ENCODE measurements at places on chromosomes 5 and 9.

DNA sequence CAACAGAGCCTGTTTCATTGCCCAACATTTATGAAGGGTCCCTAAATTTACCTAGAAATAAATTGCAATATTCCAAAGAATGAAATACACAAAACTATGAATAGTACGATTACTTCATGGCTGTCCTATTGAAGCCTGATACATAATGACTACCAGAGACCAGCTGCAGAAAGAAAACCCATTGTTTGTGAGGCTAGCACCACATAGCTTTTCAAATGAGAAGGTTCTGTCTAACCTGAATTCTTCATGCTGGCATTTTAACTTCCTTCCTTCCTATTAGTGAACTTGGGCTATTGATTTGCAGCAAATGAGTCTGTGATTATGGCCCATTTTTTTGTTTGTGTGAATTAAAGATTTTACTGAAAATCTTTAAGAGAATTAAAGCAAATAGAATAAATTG, 47.3 kb downstream of the MEGF10 start:
- no peak for DNase-seq

DNA sequence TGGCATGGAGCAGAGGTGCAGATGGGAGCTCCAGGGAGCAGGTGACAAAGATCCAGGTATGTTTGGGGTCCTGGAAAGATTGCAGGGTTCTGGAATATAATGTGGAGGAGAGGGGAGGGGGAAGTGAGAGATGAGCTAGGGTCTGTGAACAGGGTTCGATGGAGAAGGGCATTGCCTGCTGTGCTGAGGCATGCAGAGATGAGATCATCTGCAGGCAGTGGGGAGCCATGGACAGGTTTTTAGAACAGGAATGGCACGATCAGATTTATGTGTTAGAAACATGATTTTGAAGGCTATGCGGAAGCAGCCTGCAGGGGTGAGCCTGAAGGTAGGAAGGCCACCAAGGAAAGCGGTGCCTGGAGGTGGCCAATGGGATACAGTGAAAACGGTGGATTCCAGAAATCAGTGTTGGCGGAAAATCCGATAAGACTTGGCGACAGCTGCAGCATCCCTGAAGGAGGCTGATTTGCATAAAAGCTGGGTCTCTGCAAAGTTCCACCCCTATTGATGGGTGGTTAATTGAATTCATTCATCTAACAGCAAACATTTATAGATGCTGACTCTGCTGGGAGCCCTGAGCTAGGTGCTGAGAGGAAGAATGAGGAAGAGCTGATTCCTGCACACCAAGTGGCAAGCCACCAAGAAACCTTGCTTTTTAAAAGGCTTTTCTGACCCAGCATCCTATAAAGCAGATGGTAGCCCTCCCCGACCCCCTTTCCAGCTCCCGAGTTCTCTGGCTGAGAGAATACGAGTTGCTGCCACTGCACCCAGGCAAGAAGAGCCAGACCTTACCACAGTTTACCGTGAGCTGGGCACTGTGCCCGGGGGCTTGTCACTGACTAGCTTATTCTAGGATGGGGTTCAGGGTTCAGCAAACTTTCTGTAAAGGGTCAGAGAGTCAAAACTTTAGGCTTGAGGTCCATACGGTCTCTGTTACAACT, 139.2 kb upstream of the SMIM23 start:
- DNase-seq, result no peak

- no peak for DNase-seq
Observed at GRCh38 chr9:2255128-2255527, 240.0 kb downstream of the SMARCA2 start.

- no peak for DNase-seq
Observed at GRCh38 chr9:99623780-99624364, 197.8 kb upstream of the NR4A3 start.

- DNase-seq, result no peak
Observed at GRCh38 chr9:93100276-93100636, 4.2 kb downstream of the CARD19 start.

- DNase-seq, result peak; percentile 81
Observed at GRCh38 chr9:128203707-128204551, 750 bp downstream of the DNM1 start.

DNA sequence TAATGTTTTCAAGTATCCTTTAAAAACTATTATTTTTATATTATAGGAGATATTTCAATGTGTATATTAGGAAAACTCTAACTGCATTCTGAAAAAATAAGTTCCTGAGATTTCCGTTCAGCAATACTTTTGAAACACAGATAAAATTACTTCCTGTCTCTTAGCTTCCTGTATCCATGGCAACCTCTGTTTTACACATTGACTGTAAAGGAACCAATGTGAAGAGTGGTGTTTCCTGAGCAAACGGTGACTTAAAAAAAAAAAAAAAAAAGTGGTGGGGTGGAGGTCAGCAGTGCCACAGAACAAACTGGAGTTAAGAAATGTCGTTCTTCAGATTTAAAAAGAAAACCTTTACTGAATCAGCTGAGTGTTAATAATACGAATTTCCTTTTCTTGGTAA, at the start of gene LRRC70:
Gene LRRC70, plus strand, starts transcription at position 280 of the 400 bp plus-strand sequence. CDS start 620 bp downstream, outside the sequence.
- no peak for DNase-seq

DNA sequence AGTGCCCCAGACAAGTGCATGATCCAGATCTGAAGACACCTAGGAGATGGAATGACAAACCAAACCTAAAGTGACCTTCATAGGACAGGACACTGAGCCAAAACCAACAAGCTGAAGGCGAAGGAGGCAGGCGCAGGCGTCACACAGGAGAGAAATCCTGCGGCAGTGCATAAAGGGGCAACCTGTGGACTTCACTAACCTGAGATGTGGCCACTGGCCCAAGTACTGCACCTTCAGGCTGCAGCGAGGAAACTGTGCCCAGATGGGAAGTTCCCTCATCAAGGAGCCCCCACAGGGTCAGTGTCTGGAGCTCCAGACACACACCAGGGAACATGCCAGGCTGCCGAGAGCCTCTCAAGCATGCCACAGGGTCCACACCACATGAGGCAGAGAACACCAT, 3.7 kb downstream of the IPPK start:
- DNase-seq, result no peak

GRCh38 chr9:113687680-113688371, 188.3 kb upstream of the ZNF618 start:
- DNase-seq, result no peak

DNA sequence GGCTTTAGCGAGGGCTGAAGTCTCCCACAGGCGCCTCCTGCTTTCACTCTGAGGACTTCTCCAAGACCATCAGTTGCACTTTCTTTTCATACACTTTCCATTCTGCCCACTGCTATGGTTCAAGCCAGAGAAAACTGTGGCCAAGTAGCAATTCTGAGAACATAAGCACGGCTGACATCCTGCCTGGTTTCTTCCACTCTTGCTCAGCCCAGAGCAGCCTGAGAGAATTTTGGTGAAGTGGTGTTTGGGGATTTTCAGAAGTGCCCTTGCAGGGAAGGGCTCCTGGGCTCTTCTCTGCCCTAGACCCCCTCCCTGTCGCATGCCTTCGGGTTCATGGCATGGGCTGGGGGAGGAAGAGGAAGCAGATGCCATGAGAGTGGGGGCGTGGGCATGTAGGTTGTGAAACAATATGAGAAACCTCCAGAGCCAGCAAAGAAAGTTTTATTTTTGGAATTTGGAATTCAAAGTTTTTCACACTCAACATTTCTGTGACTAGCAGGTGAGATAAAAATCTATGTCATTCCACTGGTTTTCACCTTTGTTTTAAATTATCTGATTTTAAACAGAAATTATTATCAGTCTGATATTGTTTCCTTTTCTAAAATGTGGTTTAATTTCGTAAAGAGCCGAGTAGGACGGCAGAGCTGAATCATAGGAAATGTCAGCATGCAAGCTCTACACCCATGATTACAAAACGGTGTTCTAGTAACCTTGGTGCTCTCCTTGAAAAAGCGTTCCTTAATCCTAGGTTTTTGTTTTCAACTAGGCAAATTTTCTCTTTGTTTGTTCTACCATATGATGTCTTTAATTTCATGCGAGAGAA, 27.8 kb upstream of the TNFSF8 start:
- no peak for DNase-seq

- DNase-seq, result no peak
Observed at GRCh38 chr5:9421884-9422283, 124.0 kb downstream of the SEMA5A start.

- no peak for DNase-seq
Observed at GRCh38 chr9:110807956-110808598, 139.5 kb downstream of the MUSK start.

- DNase-seq, result no peak
Observed at GRCh38 chr9:116942593-116943061, 255.5 kb downstream of the TRIM32 start.

DNA sequence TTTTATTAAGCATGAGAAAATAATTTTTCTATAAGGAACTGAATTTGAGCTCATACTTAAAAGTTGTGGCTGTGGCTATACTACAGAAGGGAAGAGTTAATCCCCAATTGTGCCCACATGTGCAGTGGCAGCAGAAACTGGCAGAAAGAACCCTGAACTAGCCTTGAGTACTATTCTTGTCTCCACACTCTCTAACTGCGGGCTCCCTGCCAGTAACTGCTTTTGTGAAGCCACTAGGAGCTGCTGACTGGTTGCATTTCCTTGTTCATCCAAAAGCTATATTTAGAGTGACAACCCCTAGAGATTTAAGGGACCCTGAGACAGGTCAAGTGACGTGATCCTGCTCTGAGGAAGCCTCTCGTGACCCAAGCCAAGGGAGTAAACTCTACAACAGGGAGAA, 238.6 kb downstream of the ELAVL2 start:
- DNase-seq, result peak; percentile 61

- no peak for DNase-seq
Observed at GRCh38 chr5:61167382-61167781, 5.1 kb upstream of the SMIM15 start.

GRCh38 chr5:11261241-11261640, 500.2 kb upstream of the DAP start:
- DNase-seq, result no peak

DNA sequence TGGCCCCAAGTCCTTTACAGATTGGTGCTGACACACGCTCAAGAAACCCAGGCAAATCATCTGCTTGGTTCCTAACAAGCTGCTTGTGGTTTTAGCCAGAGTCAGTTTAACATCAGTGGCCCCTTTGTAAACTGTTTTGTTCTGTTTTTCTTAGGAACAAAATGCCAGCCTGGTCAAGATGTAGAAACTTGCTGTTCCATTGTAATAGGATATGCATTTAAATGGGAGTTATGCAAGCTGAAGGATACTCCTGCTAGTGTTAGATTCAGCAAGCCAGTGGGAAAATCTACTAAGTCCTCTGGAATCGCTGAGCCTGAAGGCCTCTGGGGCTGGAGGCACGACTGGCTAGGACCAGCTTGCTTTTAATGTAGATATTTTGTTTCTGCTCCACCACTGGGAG, 391.1 kb downstream of the TLE4 start:
- DNase-seq, result no peak

DNA sequence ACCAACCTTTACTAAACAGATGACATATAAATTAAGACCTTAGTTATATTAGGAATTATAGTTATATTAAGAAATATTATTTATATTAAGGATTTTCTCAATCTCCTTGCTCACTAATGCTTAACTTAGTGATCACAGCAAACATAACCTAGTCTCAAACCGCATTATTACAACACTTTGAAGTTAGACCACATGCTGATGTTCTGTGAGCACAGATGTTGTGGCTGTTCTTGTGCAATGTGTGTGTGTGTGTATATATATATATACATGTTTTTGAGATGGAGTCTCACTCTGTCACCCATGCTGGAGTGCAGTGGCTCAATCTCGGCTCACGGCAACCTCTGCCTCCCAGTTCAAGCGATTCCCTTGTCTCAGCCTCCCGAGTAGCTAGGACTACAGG, 20.5 kb downstream of the ELP1 start:
- no peak for DNase-seq

- no peak for DNase-seq
Observed at GRCh38 chr5:64158827-64159226, 6.8 kb upstream of the RNF180 start.

- no peak for DNase-seq
Observed at GRCh38 chr5:59128646-59129290, 545.9 kb downstream of the RAB3C start.
